ENCODE measurements at places on chromosomes 13 and 19.
A peak's percentile ranks its signal among the peaks of the same experiment; 100 is the strongest.

DNA sequence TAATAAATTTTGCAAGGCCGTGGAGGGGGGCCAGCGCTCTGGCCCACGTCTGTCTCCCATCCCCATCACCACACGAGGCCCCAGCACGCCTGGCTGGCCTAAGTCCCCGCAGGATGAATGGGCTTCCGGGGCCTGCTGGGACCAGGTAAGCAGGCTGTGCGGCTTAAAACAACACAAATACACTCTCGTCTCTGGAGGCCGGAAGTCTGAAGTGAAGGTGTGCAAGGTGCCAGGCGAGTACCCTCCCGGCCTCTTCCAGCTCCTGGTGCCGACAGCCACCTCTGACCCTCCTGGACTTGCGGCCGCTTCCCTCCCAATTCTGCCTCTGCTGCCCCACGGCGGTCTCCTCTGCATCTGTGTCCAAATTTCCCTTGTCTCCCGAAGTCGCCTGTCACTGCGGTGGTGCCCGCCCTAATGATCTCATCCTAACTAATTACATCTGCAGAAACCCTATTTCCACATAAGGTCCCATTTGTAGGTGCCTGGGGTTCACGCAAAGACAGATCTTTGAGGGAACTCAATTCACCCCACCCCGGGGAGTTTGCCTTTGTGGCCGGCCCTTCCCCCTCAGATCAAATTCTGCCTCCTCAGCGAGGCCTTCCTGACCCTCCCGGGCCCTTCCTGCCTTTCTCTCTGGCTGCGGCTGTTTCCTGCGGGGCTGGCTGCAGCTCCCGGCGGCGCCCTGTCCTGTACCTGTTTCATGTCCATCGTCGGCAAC, 8.1 kb upstream of the PTBP1 start:
- no peak for DNase-seq

DNA sequence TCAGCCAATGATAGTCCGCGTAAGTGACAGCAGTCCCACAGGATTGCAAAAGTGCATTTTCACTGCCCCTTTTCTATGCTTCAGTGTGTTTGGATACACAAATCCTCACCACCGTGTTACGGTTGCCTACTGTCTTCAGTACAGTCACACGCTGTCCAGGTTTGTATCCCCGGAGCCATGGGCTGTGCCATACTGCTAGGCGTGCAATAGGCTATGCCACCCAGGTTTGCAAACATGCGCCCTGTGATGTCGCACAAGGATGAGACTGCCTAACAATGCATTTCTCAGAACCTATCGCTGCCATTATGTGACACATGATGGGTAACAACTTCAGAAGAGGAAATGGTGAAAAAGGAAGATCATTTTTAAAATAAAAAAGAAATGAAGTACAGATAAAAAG, 16.8 kb upstream of the ADPRHL1 start:
- DNase-seq = no peak

- DNase-seq = no peak
These were observed 789.7 kb upstream of the GPC6 start for GRCh38 chr13:92436924-92437323.

DNA sequence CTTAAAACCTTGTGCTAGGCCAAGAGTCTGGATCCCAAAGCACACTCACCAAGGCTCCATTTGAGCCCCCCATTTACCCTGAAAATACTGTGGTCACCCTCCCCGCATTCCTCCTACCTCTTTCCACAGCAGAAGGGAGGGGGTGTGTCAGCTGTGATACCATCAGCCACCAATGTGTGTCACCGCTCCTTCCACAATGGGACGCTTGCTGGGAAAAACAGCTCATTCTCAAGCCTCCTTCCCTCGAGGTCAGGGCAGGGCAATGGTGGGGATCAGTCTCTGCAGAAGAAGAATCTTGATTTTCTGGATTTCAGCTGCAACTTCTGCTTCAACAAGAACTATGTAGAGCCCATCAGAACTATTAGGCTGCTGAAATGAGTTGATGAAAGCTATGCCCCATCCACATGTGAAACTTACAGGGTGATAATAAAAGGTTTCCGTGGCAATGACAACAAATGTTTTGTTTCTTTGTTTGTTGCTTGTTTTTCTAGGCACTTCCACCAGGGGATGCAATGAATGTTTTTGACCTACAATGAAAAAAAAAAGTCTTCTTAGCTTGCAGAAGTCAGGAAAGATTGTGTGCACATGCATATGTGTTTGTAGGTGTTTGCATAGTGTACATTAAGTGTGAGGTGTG, 26.4 kb upstream of the ZNF507 start:
- no peak for DNase-seq

GRCh38 chr13:25604106-25604505, 232.3 kb downstream of the ATP8A2 start:
- no peak for DNase-seq

- DNase-seq = no peak
These were observed 33.4 kb downstream of the FAAP24 start for GRCh38 chr19:33005440-33005839.

DNA sequence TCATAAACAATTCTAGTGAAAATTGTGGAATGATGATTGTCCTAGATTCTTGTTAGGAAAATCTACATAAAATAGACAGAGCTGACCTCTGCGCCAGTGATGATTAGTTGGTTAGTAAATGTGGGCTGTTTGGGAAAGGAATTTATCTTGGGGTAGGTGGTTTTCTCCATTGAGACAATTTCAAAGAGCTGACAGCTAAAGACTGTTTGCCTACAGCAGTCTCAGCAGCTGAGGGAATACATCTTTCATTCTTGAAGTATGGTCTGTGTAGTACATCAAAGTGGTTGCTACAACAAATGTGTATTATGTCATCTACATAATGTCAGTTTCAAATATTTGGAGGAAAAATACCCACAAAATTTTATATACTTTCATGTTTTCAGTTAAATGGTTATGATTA, 117.2 kb upstream of the TRPC4 start:
- no peak for DNase-seq

- no peak for DNase-seq
These were observed 2.6 kb upstream of the JUNB start for GRCh38 chr19:12788682-12789097.

GRCh38 chr13:76439546-76439945, 446.7 kb downstream of the KCTD12 start:
- DNase-seq = no peak

GRCh38 chr13:98147521-98147920, 4.6 kb downstream of the FARP1 start:
- DNase-seq = no peak

DNA sequence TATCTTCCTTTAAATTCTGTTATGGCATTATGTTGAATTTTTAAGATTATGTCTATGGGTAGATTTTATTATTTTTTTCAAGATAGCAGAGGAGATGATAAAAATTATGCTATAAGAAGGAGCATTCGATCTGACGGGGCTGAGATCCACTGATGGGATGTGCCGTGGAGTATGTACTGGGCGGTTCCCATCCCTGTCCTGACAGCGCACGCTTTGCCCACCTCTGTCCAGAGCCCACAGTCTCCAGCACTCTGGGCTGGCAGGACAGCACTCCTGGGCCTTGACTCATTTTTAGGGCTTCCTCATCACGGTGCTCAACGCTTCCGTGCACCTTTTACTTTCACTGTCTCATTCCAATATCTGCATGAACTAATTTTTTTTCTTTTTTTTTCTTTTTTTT, 235.5 kb downstream of the TEX29 start:
- no peak for DNase-seq

DNA sequence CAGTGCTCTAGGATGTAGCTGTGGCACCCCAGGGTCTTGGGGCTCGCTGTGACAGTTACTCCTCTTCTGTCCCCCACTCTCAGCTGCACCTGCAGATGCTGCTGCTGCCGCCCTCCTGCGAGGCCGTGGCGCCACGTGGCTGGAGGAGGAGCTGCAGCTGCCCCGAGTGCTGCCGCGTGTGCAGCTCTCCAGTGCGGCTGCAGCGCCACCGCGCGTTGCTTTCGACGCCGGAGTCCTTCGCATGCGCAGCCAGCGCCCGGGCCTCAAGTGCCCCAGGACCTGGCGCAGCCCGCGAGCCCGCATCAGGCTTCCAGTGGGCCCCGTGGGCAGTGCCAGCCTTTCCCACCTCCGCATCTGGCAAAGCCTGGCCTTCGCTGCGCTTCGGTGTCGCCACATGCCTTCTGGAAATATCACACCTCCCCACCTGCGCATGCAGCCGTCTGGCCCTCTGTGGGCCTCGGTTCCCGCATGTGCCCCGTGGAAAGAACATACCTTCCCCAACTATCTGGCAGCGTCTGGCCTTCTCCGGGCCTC, 692 bp upstream of the ZNF580 start:
- DNase-seq = peak; percentile 69

DNA sequence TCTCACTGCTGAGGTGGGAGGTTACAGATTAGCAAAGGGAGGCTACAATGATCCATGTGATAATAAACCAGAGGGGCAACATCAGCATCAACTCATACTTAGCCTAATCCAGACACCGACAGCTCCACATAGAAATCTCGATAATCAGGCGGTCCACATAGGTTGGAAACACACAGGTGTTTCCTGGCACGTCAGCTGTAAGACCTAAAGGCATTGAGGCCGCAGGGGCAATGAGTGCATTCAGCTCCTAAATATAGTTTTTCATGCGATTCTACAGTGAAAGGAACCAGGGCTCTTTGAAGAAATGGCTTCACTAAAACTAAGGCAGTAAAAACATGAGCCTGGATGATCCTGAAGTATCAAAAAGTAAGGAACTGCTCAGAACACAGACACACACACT, 19.3 kb downstream of the PLPP2 start:
- no peak for DNase-seq

- DNase-seq = no peak
These were observed 53.2 kb upstream of the EEF1AKMT1 start for GRCh38 chr13:20826843-20827560.

DNA sequence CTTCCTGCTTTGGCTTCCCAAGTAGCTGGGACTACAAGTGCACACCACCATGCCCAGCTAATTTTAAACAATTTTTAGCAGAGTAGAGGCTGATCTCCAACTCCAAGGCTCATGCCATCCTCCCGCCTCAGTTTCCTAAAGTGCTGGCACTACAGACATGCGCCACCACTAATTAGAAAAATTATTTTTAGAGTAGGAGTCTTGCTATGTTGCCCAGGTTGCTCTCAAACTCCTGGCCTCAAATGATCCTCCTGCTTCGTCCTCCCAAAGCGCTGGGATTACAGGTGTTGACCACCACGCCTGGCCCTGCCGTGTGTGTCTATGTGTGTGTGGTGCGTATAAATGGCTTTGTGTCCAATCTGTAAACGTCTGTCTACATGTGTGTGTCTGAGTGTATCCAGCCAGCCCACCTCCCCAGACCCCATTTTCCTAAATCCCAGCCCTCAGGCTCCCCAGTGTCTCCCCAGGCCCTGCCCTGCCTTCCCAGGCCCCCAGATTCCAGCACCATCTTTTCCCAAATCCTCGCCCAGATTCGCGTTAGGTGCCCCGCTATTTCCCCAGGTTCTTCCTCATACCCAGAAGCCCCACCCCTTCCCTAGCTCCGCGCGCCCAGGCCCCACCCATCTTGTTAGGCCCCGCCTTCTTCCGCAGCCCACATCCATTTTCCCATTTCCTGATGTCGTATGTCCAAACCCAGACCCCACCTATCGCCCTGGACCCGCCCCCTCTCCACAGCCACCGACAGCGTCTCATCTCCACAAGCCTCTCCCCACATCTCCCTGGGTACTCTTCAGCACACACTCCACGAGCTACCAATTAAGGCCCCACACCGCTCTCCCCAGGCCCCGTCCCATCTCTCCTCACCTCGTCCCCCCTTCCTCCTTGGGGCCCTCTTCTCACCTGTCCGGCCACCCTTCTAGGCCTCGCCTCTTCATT, 24.9 kb downstream of the SLC8A2 start:
- no peak for DNase-seq

GRCh38 chr19:30682999-30683536, 310.9 kb downstream of the ZNF536 start:
- DNase-seq = no peak

GRCh38 chr19:55252760-55253663, 5.8 kb downstream of the PPP6R1 start:
- DNase-seq = no peak

GRCh38 chr13:72834601-72835000, 52.7 kb downstream of the PIBF1 start:
- no peak for DNase-seq

DNA sequence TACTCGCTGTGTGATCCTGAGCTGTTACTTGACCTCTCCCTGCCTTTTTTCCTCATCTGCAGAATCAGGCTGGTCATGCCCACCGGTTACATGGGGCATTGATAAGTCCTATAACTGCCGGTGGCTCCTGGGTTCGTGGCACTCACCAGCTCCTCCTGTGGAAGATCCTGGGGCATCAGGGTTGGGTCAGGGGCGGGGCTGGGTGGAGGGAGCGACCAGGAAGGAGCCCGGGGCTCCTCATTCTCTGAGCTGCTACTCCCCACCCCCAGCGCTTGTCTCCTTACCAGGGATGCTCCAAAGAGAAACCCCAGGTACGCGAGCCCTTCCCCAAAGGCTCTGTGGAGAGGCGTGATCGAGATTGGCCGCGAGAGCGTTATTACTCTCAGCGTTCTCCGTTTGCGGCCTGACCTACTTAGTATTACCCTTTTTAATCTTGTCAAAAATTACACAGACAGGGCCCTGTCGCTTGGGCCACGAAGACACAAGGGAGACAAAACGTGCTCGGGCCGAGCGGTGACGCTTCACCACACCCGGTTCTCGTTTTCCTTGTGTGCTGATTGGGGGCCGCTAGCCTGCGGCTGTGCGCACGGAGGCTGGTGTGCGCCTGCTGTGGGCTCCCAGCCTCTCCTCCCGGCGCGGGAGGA, 10.7 kb downstream of the HDGFL2 start:
- no peak for DNase-seq

- no peak for DNase-seq
These were observed 8.4 kb downstream of the DYRK1B start for GRCh38 chr19:39825531-39826076.

- no peak for DNase-seq
These were observed 122.9 kb downstream of the OLFM4 start for GRCh38 chr13:53151336-53152056.

Measured in CD8-positive, alpha-beta memory T cell (primary cell).